ENCODE measurements at places on chromosomes 7 and 10. TPM values are rescaled to one million over a fixed set of nuclear protein-coding genes. Genes with fewer than 3 reads are reported as not detected.

DNA sequence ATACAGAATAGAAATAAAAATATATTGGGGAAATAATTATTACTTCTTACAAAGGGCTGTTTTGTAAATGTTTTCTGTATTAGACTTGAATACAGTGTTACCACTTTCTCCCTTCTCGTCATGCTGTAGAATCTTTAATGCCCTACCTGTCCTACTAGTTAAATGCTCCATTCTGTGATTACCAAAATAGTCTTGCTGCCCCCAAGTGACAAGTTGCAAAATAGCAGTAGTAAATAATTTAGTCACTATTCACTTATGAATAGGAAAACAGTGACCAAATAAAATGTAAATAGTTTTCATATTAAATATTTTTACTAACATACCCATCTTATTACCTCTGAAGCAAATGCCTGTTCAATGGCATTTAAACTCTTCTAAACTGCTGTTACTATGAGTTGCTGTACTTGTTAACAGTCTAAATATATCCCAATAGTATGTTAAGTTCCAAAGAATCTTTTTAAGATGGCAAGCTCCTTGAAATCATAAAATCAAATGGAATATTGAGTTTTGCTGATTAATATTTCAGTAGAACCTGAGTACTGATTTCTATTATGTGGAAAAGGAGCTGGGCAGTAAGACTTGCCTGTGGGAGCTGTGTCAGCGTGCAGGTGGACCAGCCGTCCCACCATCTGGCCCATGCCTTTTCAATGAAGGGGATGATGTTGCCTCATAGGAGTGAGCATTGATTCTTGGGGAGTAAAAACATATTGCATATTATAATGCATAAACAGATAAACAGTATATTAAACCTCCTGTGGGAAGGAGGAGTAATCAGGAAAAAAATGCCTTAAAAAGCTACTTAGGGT is 18.1 kb upstream of the OIT3 start:
- no peak for DNase-seq

Gene LRIT1
- not detected for polyA plus RNA-seq

GRCh38 chr10:88913127-88913526 is 33.1 kb downstream of the STAMBPL1 start:
- no peak for DNase-seq

DNA sequence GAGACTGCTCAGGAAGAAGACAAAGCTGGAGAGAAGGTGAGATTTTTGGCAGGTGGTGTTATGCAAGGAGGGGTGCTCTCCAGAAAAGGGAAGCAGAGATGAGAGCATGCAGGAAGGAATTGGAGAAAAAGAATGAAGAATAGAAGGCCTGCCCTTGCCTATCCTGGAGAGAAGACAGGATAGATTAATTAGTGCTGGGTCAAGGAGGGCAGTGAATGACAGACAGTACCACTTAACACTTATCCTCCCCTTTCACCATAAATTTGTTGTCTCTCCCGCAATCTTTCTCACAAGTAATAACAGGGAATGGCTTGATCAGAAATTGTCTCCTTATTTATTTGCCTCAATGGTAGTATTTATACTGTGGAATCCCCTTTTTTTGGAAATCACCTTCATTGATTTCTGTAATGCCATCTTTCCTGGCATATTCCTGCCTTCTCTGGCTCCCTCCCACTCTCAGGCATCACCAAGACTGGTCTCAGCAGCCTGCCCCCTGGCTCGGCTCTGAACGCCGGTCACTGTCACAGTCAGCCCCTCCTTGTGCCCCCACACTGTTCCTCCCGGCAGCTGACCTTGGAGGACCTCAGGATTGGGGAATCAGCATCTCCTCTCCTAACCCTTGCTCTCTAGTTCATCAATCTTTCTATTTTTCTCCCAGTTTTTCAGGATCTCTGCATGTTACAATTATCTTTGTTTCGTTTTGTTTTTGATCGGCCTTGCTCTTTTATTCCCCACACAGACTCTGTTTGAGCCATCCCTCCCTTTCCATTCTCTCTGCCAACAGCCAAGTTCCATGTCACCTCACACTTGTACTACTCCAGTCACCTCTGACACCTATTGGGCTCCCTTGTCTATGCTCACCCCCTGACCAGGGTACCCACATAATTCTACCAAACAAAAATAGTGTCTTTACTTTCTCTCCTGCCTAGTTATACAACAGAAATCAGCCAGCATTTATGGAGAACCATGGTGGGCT is 294.2 kb downstream of the PLXDC2 start:
- no peak for DNase-seq

Gene TUBAL3
- polyA plus RNA-seq = 0.23 TPM
